ENCODE measurements at places on chromosomes 12 and 14.
A peak's percentile ranks its signal among the peaks of the same experiment; 100 is the strongest.

GRCh38 chr14:91415794-91416743 is 1.6 kb downstream of the CCDC88C start:
- DNase-seq = no peak

- DNase-seq = no peak
Measured at GRCh38 chr14:55212634-55213033, 21.2 kb upstream of the DLGAP5 start.

- DNase-seq = no peak
Measured at GRCh38 chr12:24948420-24948756, 513 bp downstream of the BCAT1 start.

DNA sequence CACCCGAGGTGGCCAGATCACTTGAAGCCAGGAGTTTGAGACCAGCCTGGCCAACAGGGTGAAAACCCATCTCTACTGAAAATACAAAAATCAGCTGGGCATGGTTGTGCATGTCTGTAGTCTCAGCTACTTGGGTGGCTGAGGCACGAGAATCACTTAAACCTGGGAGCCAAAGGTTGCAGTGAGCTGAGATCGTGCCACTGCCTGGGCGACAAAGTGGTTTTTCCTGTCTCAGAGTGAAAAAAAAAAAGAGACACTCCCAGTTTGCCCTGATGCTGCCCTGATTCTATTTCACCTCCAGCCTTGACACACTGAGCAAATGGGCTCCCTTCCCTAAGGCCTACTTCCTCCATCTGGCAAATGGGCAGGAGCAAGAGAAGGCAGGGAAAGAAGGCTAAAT is 28.5 kb upstream of the PLEK2 start:
- DNase-seq = no peak

DNA sequence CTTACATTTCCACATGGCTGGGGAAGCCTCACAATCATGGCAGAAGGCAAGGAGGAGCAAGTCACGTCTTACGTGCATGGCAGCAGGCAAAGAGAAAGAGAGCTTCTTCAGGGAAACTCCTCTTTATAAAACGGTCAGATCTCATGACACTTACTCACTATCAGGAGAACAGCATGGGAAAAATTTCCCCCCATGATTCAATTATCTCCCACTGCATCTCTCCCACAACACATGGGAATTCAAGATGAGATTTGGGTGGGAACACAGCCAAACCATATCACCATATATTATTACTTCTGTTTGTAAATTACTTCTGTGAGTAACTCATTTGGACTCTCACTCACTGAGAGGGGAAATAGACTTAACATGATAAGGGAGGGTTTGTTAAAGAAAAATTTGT is 1496.8 kb upstream of the TMEM132C start:
- DNase-seq = no peak

DNA sequence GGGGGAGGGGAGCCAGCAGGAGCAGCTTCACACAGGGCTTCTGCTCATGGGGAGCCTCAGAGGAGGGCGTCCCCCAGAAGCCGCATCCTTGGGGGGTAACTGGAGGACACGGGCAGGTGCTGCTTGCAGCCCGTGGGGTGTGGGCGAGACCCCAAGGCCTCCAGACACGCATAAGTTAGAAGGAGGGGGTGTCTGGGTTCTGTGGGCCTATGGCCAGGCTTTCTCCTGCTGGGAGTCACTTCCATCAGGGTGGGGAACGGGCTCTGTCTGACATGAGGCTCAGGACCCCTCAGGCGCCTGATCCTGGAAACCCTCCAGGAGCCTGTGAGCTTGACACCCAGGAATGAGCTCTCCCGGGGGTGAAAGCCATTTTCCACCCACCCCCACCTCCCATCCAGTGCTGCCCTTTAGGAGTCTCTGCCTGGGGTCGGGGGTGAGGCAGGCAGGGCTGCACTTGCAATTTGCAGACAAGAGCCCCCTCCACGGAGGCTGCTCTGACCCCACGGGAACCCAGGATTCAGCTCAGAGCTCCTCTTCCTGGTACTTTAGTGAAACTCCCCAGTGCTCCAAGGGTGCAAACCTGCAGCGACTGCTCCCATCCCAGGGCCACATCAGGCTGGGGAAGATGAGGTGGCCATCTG is 325.7 kb downstream of the ADGRD1 start:
- DNase-seq = no peak

- no peak for DNase-seq
Measured at GRCh38 chr14:91399868-91400640, 17.6 kb downstream of the CCDC88C start.

- DNase-seq = no peak
Measured at GRCh38 chr12:89160716-89161123, 191.6 kb downstream of the DUSP6 start.

DNA sequence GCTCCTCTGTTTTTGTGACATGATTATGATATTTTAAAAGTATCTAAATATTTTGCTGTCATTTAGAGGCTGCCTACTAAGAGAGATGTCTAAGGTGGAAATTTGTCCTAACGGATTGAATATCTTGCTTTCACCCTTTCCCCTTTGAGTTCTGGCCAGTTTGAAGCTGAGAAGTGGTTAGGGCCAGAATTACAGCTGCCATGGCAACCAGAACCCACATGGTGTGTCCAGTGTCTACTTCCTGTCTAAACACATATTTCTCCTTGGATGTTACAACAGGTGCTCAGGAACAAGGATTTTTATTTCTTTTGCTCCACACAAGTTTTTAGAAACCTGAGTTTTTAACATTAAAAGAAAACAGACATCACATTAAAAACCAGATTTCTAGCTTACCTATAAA is 335.1 kb upstream of the OR4E1 start:
- DNase-seq = no peak

GRCh38 chr12:64670919-64671639 is 60.8 kb downstream of the RASSF3 start:
- DNase-seq = peak; percentile 65

GRCh38 chr12:46153268-46153872 is 115.5 kb downstream of the SLC38A1 start:
- DNase-seq = peak; percentile 13

GRCh38 chr12:28367326-28367725 is 177.1 kb downstream of the CCDC91 start:
- no peak for DNase-seq

DNA sequence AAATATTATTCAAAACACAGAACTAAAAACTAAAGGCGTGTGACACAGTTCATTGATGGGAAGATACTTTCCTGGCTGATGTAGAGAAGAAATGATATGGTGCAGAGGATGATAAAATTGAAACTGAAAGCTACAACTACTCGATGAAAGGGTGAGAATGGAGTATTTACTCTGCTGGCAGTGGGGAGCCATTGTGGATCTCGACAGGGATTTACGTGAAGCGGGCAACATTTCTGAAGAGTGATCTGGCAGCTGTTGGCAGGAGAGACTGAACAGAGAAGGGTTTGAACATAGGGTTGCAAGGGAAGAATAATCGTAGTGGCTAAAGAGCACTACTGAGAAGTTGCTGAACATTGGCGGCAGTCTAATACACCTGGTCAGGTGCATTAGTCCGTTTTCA is 464.9 kb downstream of the PDZRN4 start:
- no peak for DNase-seq

DNA sequence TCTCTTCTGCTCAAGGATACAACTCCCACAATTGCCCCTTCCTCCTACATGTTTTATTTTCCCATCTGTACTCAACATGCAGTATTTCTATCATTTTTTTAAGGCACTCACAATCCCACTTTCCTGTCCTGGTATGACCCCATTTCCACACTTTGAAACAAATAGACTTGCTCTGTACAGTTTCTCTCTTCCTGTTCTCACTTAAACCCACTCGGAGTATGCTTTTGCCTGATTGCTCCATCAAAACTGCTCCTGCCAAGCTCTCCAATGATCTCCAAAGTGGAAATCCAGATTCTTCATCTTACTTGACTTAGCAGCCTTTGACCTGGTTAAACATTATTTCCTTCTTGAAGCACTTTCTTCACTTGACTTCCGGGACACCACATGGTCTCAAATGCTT is 384.5 kb downstream of the SEC23A start:
- no peak for DNase-seq

GRCh38 chr14:22463763-22464173 is 125.3 kb downstream of the DAD1 start:
- DNase-seq = no peak

- DNase-seq = peak; percentile 74
Measured at GRCh38 chr14:51554339-51554920, 97.3 kb upstream of the FRMD6 start.

DNA sequence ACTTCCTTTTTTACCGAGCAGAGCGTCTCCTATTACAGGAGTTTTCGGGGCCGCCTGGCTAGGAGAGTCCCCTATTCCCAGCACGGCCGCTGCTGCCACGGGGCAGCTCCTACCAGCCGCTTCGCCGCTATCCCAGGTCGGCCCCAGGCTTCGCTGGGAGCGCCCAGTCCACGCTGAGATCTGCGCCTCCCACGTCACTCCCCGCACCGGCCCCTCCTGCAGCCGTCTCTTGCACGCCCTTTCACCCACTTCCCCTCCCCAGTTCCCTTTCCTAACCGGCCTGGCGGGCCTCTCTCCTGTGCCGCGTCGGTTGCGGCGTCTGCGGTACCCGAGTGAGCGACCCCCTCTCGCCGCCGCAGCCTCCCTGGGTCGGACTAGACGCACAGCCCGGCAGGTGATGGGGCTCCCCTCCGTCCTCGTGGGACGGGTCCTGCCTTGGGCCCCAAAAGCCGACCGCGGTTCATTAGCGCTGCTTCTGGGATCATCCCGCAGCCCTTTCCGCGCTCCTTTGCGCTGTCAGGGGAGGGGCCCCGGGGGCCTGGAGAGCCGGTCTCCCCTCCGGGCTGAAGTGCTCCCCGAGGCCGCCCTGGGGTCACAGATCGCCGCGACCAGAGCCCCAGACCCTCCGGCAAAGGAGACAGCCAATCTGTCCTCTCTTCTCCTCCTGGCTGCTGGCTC is 1318.4 kb downstream of the TMEM121 start:
- DNase-seq = no peak

DNA sequence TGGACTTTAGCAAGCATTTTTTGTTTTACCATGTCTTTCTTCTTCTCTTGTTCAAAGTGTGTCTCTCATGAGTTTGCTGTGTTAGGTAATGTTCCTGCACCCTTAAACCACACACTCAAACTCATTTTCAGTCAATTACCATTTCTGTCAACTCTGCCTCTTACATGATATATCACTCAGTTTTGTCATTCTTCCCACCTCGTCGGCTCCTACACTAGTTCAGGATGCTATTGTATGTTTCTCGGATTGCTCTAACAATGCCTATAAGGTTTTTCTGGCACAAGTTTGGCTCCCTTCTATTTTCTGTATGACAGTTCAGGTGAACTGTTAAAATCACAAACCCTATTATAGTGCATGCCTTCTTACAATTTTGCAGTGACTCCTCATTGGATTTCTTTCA is 260.8 kb upstream of the NAV3 start:
- no peak for DNase-seq

DNA sequence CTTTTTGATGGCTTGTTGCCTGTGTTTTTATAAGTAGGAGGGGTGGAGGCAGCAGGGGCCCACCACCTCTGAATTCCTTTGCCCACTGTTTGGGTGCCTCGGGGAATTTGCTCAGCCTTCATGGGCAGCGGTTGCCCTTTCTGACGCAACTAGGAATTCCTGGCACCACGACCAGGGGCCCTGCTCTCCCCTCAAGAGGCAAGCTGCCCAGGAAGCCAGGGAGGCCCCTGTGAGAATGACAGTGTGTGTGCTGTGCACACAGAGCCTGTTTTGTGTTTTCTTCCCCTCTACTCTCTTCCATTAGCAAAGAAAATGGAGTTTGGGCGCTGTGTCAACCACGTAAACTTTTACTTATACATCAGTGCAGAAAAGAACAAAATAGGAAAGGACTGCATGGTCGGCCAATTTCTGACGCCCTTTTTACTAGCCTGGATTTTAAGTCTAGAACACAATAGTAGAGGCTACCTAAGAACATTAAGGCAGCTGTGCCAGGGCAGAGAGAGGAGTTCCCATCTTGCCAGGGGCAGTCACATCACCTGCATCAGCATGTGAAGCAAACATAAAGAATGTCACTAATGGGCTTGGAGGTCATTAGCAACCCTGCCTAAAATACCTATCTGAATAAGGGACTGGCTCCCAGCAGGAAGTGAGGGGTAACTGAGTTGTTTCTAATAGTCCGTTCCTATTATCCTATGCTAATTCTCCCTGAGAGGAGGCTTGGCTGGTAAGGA is 17.9 kb upstream of the PTGR2 start:
- peak; percentile 67 for DNase-seq

GRCh38 chr12:1896964-1897363 is 21.5 kb downstream of the CACNA2D4 start:
- no peak for DNase-seq

DNA sequence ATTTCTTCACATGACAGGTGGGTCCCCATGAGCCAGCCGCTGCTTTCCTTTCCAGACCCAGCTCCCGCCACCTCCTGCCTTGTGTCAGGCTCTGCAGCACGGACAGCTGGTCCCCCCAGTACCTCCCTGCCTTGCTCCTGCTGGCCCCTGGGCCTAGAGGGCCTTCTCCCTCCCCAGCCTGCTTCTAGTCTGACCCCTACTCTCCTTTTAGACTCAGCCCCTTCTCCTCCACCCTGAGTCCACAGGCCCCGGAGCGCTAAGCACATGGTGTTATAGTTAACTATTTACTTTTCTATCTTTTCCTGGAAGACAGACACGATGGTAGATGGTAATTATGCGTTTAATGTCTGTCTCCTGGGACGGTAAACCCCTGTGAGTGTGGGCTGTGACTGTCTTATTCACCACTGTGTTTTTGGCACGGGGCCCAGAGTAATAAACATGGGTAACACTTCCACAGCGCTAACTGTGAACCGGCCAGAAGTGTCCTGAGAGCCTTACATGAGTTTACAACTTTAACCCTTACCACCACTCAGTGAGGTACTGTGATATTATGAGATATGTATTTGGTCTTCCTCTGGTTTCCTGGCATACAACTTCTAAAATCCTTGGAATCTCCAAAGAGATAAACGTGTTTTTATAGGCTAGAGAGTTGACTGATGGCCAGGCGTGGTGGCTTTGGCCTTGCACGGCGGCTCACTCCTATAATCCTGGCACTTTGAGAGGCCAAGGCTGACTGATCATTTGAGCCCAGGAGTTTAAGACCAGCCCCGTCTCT is 41.2 kb downstream of the DGLUCY start:
- DNase-seq = peak; percentile 58

- no peak for DNase-seq
Measured at GRCh38 chr12:66240096-66240820, 51.2 kb downstream of the IRAK3 start.

GRCh38 chr12:72746048-72746447 is 473.9 kb downstream of the TRHDE start:
- DNase-seq = no peak

GRCh38 chr12:6212086-6212485 is 11.9 kb downstream of the CD9 start:
- DNase-seq = no peak

DNA sequence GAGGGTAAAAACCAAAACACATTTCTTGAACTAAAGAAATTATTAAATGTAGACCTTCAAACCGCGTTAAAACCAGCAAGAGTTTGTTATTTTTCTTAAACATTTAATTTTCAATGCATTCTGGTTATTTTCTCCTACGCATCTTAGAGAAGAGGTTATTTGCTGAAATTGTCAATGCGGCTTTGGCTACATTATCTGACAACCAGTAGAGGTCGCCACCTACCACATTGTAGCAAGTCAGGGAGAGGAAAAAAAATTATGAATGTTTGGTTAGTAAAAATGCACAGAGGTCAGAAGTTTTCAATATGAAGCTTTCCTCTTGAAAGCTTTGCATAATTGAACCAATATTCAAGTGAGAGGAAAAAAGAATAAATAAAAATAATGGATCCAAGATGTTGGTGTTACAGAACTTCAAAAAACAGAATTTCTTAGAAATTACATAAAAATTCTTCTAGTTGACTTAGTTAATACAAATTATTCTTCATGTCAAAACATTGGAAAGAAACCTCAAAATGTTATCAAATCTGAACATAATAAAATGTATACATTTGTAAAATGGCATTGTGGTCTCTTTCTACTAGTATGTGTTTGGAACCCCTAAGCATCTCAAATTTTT is 159.4 kb upstream of the TMTC2 start:
- DNase-seq = no peak

All from epithelial cell of proximal tubule (primary cell).